ENCODE measurements at places on chromosomes 3 and 15. TPM values are rescaled to one million over a fixed set of nuclear protein-coding genes. Genes with fewer than 3 reads are reported as not detected.

PKM gene
- 2,692 TPM for total RNA-seq

DNA sequence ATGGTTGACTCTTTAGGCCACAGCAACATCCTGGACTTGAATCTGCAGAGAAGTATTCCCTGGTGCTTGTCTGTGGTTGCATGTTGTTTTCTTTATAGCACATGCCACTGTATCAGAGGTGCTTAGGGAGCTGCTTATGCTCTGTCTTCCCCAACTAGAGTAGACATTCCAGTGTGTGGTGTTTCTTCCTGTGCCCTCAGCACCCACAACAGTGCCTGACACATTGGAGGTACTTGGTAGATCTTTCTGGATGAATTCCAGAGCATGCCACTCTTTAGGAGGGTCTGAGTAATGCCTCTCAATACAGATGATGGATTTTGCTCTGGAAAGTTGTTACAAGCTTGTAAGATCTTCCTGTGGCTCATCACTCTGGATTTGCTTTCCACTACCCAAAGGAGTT lies 117.6 kb downstream of the CHDH start:
- DNase-seq: no peak

DNA sequence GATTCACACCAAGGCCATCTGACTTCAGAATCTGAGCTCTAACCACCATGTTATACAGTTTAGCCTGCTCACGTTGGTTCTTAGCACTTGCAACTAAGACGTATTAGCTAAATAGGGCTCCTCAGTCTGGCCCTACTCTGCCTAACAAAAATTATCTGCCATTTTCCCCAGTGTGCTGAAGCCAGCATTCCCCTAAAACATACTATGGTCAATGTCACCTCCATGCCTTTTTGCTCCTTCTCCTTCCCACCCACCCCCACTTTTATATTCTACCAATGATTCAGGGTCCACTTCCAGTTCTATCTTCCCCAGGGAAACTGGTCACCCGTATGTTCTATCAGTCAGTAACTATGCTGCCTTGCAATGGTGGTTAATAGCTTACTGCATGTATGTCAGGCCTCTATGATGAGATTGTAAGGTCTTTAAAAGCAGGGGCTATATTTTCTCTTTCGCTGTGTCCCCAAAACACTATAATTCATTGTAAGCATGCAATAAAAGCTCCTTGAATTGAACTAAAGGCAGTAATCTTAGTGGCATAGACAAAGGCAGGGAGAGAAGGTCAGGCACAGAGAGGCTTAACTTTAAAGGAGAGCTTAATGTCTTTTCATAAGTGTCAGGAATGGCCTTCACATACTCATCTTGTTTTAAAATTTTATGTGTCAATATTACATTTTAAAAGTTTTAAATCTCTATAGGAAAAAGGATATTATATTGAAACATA lies 23.3 kb downstream of the POPDC2 start:
- no peak for DNase-seq

DNA sequence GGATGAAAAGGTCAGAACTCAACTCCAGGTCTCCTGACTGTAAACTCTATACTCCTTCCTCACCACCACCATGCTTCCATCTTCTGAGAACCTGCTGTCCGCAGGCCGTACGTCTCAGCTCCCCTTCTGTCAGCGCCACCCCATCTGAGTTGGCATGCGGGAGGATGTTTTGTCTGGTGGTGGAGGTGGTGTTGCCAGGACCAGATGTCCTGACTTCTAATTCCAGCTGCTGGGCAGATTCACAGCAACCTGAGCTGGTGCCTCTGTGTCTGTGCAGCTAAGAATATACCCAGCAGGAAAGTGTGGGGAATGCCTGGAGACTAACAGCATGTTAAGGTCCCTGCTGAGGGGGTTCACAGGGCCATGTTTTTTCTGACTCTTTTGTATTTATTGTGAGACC lies 23.2 kb downstream of the PLA1A start:
- no peak for DNase-seq

DNA sequence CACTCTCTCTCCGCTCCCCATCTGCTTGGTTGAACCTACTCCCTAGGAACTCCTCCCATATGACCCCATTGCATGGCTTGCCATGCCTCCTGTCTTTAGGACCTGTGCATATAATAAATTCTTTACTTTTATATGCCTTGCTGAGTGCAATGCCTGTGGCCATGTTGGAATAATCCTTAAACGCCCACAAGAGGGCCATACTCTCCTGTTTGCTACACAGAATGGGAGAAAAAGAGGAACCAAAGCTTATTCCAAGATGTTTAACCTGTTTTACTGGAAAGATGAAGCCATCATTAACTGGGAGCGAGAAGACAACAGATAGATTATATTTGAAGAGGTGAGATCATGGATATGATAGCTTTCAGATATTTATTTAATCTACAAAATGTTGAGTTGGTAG lies 1097.8 kb downstream of the NAALADL2 start:
- DNase-seq: no peak
